Stimulated activated CD8-positive, alpha-beta memory T cell treated with anti-CD3 and anti-CD28 coated beads, Interleukin-4, amount 100 ng/mL, for 1 hour (primary cell): ENCODE measurements at places on chromosomes 4 and X.
A peak's percentile ranks its signal among the peaks of the same experiment; 100 is the strongest.

DNA sequence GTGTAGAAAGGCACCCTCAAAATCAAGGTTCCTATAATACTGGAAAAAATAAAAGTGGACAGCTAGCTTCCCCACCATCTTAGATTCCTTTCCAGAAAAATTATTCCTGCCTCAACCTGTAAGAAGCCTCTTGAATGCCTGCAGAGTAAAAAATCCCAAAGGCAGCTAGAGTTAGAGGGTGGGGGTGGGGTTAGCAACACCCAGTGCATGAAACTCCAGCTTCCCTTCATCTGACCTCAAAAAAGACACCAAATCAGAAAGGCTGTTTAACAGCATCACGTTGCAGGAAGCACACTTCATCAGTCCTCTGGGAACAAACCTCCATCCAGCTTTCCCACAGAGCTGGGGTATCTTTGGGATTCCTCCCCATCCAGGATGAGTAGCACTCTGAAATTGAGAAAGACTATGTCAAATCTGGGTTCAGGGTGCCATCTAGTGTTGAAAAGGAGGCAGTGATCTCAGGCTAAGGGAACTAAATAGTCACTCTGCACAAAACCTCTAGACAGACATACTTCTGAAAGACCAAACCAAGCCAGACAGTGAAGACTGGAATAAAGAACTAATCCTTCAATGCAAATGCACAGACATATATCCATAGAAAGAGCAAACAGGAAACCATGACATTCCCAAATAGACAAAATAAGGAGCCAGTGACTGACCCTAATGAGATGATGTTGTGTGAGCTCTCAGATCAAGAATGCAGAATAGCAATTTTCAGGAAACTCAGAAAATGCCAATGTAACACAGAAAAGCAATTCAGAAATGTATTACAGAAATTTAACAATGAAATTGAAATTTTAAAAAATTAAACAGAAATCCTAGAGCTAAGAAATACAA, 97.9 kb downstream of the ARHGEF9 start:
- peak; percentile 1 for DNase-seq

GRCh38 chr4:135934026-135934425, 1598.3 kb downstream of the PCDH18 start:
- DNase-seq = no peak

DNA sequence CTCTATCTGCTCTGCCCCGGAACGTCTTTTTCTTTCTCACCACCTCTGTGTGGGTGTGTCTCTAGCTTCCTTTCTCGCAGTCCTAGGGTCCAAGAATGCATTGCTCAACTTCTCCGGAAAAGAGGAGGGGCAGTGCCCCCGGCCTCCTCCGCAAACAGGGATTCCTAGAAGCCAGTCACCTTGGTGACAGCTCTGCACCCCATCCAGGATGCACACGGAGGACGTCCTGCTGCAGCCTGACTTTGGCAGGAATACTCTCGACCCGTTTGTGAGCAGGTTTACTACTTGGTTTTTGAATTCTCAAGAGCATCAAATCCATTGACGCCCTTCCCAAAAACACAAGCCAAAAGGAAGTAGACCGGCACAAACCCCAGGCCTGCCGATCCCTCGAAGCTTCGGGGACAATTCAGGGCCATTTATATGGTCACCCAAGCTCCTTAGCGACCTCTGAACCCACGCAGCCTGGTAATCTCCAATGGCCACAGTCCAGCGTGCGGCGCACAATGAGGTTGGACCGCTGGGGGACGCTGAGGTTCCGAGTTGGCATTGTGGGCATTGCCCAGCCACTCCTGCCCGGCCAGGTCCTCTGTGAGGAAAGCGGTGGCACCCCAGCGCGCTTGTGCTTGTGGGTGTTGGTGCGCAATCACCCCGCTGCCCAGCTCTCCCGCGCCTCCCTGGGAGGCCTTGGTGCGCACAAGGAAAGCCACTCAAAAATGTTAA, 9.8 kb downstream of the NKX3-2 start:
- no peak for DNase-seq

GRCh38 chrX:9267415-9267814, 197.4 kb upstream of the TBL1X start:
- no peak for DNase-seq

GRCh38 chr4:86272669-86273068, 87.2 kb downstream of the MAPK10 start:
- DNase-seq = no peak

GRCh38 chr4:114547340-114548134, 51.1 kb upstream of the UGT8 start:
- DNase-seq = no peak

- DNase-seq = no peak
These were observed 24.4 kb downstream of the TLR6 start for GRCh38 chr4:38832206-38832605.

DNA sequence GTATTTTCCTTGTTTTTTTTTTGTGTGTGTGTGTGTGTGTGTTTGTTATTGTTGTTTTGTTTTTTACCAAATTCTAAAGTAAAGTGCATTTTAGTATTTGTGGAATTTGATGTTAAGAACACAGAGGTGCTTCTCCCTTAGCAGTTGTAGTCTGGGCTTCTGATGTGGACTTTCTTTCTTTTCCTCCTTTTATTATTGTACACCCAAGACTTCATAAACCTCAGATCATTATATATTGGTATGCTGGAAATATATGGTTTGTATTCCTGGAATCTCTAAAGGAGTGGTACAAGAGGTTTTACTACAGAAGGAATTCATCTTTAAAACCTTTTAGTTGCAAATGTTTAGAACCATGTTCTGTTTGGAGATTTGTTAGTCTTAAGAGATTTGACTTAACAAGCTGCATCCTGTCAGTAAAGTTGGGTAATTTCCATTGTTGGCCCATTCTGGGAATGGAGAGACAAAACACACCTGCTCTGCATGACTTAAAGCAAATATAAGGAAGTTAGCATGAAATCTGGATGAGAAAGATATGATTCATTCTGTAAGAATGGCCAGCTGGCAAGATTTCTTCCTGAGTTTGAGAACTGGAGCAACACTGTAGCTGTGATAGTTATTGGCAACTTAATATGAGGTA, 64.0 kb downstream of the SMAD1 start:
- no peak for DNase-seq

GRCh38 chr4:25258980-25259578, 25.2 kb downstream of the PI4K2B start:
- DNase-seq = no peak

- no peak for DNase-seq
These were observed 58.1 kb downstream of the TMEM164 start for GRCh38 chrX:110060846-110061537.

- no peak for DNase-seq
These were observed 43.7 kb upstream of the FAM9C start for GRCh38 chrX:13088156-13088487.

DNA sequence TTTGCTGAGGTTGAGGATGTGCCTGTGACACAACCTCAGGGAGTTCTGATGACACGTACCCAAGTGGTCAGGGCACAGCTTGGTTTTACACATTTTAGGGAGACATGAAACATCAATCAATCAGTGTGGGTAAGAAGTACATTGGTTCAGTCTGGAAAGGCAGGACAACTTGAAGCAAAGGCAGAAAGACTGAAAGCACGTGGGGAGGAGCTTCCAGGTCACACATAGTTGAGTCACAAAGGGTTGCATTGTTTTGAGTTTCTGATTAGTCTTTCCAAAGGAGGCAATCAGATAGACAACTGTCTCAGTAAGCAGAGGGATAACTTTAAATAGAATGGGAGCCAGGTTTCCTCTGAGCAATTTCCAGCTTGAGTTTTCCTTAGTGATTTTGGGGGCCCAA, 1910.0 kb upstream of the AGA start:
- DNase-seq = no peak

DNA sequence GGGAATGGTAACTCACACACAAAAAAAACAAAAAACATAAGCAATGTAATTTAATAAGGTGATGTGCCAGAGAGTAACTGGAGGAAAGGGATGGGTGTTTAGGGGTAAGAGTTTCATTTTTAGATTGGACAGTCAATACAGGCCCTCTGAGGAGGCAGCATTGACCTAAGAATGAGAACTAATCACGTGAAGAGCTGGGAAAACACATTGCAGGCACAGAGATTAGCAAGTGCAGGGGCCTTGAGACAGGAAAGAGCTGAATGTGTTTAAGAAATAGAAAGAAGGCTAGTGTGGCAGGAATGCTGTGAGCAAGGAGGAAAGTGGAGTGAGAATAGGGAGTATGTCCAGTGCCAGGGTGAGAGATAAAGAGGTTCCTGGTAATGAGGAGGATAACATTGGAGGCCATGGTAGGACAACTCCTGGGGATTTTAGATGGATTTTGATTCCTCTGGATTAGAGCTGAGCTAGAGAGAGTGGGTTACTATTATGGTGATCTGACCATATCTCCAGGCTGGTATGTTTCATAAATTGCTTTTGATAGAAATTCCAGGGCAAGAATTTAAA, 17.6 kb downstream of the PDLIM5 start:
- no peak for DNase-seq

GRCh38 chrX:131058136-131058868, at the start of gene ARHGAP36:
TSS of gene ARHGAP36 (plus strand) at chrX:131058346. CDS start at chrX:131081666, 23,320 bp downstream.
- DNase-seq = no peak

GRCh38 chrX:54178100-54178940, 4.7 kb downstream of the FAM120C start:
- DNase-seq = no peak
